ENCODE measurements at places on chromosomes 12 and 14.

DNA sequence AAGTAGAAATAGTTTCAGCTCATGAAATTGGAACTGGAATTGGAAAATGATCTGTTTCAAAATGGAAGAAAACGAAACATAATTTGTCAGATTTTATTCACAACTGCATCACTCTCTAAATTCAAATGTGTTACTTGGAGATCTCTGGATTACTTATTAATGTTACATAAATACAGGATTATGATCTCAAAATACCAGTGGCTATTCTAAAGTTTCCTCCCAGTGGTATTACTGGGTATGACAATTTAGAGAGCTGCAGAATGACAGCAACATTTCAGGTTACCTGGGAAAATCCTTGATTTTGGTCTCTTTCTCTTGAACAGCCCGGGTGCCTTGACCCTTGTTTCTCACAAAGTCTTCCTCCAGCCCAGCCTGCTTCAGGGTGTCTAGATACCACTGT lies 14.2 kb downstream of the FAM161B start:
- DNase-seq: no peak

DNA sequence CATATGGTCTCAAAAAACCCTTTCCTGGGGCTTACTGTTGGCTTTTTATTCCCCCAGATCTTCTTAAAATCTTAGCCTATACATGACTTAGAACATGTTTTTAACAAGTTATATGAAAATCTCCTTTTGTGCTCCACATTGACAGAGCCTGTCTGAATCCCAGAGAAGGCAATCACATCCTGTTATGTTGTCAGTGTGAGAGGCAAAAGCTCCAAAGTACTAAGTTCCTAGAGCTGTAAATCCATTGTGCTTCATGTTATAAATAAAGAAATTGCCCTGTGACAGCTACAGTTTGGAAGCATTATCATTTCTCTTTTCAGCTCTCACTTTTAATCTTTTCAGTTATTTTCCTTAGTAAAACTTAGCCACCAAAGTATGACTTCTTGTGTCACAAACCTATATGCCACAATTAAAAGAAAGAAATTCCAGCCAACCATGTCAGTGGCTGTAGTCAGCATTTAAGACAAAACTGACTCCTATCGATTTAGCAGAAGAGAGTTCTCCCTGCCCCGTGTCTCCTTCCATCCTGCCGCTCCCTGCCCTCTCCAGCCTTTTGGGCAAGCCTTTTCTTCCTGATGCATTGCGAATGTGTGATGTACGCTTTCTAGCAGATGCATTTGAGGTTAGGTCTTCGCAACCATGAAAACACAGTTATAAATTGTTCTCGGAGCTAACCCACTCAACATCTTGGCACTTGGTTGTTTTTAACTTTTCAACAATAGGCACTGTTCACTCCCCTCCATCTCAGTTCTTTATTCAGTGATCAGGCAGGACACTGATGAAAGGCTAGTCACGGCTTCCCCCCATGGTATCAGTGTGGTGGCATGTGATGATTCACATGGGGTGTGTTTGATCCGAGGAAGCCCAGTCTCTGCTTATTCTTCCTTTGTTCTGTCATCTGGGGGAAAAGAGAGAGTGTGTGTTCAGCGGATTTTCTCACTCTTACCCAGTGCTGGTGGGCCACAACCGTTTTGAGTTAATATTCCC lies 143.5 kb downstream of the SSPN start:
- no peak for DNase-seq

DNA sequence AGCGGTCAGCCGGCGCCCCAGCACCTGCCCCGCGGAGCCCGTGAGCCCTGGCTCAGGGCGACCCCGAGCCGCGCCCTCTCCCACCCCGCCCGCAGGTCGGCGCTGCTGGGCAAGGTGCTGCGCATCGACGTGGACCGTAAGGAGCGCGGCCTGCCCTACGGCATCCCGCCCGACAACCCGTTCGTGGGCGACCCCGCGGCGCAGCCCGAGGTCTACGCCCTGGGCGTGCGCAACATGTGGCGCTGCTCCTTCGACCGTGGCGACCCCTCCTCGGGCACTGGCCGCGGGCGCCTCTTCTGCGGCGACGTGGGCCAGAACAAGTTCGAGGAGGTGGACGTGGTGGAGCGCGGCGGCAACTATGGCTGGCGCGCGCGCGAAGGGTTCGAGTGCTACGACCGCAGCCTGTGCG lies 14.4 kb downstream of the HHIPL1 start:
- DNase-seq: no peak

- no peak for DNase-seq
Observed at GRCh38 chr14:78341827-78342389, 171.7 kb downstream of the NRXN3 start.
